ENCODE measurements at places on chromosomes 11 and 22. TPM values are rescaled to one million over a fixed set of nuclear protein-coding genes. Genes with fewer than 3 reads are reported as not detected.

PRDM11 gene
- total RNA-seq: 3.4 TPM

ANO5 gene
- total RNA-seq: not detected

PAK1 gene
- total RNA-seq: 12.3 TPM

HBE1 gene
- not detected for total RNA-seq

BTBD18 gene
- not detected for total RNA-seq

CDON gene
- total RNA-seq: 3.3 TPM

PLAAT4 gene
- 15.5 TPM for total RNA-seq

MMP1 gene
- total RNA-seq: 1,229 TPM

IGSF9B gene
- not detected for total RNA-seq

PGA4 gene
- total RNA-seq: not detected

SAA4 gene
- not detected for total RNA-seq

ATG2A gene
- total RNA-seq: 23.9 TPM

LIPT2 gene
- total RNA-seq: 2.4 TPM

CHST1 gene
- 2.3 TPM for total RNA-seq

CTSW gene
- not detected for total RNA-seq

TCN2 gene
- 3.0 TPM for total RNA-seq

Measured in placental pericyte (primary cell).